ENCODE measurements at places on chromosomes 4 and X.

GRCh38 chr4:44679060-44679459, 840 bp downstream of the GUF1 start:
- no peak for DNase-seq

GRCh38 chrX:123436512-123437136, 252.5 kb downstream of the GRIA3 start:
- no peak for DNase-seq

GRCh38 chr4:74098427-74098994, 484 bp downstream of the CXCL2 start:
- DNase-seq, result no peak

DNA sequence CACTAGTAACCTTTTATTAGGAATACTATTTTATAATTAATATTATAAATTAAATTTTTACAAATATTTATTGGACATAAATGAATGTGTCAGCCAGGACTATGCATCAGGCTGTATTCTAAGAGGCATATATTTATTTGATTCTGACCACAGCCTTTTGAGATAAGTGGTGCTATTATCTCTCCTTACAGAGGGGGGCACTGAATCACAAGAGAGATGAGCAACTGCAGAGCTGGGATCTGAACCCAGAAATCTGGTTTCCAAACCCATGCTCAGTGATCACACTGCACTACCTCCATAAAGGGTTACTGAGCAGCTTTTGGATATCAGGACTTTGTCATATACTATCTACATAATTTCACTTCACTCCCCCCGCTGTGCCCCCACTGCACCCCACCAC, 322.0 kb downstream of the TMA16 start:
- no peak for DNase-seq

GRCh38 chr4:152499344-152499743, 36.5 kb downstream of the FBXW7 start:
- DNase-seq, result no peak

All from SK-MEL-5 (cell line).